Kidney capillary endothelial cell (primary cell): ENCODE measurements at places on chromosomes 2 and 18.

DNA sequence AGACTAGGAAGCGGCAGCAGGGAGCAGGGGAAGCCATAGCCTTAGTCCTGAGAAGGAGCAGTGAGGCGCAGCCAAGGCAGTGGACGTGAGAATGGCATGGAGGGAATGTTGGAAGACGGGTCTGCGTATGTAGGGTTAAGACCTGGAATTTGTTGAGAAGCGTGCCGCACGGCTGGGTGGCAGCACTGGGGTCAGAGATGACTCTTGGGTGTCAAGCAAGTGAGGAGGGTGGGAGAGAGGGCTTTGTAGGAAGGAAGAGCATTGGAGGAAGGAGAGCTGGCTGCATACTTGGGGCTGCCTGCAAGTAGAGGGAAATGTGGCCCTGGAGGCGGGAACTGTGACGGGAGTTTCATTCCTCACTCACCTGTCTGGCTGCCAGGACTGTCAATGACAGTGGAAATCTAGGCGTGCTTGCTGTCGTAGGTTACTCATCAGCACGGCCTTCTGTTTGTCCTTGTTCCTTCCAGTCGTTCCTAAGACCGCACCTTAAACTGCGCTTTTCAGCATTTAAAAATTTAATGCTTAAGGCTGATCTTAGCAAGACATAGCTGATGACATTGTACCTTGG, 108.0 kb downstream of the ITGB1BP1 start:
- no peak for DNase-seq

- DNase-seq, result no peak
These were observed 114.8 kb upstream of the ALKAL2 start for GRCh38 chr2:402721-403120.

DNA sequence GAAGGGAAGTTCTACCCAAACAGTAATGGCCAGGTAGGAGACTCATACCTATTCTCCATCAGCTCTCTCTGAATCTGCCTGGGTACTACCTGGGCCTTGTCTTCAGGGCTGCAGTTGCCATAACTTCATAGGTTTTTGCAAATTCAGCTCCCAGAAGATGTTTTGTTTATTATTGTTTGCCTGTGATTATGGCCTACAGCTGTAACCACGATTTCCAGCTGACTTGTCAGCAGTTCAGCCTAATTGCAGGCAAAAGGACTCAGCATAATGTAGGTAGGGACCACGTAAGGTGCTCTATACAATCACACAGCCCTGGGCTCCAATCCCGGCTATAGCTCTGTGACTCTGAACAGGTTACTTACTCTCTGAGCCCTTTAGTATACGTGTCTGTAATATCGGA, 187.0 kb upstream of the FN1 start:
- DNase-seq, result no peak

- DNase-seq, result no peak
These were observed 83.7 kb upstream of the MBOAT2 start for GRCh38 chr2:9087121-9087681.

DNA sequence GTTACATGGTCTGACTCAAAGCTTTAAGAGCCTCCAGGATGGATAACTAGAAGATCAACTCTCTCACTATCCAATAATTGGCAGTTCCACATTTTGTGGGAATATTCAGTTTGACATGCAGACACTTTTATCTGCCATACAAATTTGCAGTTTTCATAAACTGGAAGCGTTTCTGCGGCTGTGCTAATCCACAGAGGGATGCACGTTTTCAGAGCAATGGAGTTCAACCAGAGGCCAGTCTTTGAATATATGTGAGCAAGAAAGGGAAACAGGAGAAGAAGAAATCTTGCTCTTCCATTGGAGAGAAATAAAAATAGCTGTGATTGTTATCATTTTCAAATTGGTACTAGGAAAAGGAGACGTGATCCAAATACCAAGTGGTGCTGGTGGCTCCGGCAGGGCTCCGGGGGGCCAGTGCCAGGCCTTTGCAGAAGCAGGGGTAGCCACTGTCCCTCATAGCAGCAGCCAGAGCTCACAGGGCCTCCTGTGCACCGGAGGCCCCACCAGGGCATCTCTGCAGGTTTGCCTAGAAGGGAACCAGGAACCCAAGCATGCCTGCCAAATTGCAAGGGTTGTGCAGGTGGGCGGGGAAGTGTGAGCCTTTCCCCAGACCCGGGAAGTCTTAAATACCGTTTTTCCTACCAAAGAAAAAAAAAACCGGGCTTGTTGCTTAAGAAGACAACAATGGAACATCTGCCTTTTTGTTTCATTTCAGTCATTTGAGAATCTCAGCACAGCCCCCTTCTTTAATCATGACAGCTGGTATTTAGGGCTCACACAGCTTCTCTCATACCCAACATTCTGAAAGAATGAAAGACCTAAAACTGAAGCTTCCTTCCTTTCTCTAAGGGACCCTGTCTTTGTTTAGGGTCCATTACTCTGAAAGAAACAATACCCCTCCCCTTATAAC, 791.1 kb upstream of the SOX11 start:
- no peak for DNase-seq
